NCI-H187 (cell line): ENCODE measurements at places on chromosomes 12 and 14.

- DNase-seq, result no peak
These were observed 21.9 kb upstream of the ADIPOR2 start for GRCh38 chr12:1668833-1669543.

DNA sequence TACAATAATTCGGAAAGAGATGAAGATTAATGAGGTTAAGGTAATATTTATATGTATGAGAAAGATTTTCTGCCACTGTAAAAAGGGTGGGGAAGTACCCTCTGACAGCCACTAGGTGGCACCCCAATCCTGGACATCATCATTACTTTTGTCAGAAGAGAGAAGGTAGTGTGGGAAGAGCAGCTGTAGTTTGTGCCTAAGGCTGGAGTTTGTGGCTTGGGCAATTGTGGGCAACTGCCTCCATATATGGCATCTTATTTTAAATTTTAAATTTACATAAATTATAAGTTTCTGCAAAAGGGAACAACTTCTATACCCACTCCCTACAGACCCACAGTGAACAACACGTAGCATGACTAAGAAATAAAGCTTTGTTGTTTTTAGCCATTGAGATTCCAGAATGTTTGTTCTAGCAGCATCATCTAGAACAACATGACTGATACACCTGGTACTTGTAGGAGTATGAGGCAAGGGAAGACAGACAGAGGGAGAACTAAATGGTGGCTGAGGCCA lies 34.4 kb upstream of the SYCP3 start:
- DNase-seq, result peak; percentile 27

DNA sequence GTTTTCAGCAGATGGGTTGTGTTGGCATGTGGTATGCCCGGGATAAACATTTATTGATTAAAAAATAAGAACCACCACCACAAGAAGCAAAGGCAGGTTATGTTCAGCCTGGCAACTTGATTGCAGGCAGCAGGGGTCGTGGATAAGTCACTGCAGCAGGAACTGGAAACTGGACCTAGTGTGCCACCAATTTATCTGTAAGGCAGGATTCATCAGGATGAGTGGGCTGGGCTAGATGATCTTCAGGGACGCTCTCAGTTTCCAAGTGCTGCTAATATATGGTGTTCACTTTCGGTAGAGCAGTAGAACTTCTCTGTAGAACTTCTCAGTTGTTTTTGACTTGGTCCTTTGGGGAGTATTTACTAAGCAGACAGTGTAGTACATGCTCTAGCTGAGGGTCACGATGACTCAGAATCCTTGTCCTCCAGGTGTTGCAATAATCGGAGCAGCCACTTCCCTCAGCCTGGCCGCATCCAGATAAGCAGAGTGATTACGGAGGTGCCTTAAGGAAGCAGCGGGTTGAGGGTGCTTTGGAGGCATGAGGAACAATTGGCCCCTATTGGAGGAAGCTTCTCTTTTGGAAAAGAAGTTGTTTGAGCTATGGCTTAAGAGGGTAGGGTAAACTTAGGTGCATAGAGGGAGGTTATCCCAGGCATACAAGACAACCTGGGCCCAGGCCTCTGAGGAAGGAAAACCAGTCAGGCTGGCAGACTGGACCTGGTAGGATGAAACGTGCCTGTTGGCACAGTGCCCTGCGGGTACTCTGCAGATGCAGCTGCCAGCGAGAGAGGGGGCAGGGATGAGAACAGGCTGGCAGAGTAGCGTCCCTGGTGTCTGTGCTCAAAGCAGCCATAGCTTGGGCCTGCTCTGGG lies 104.0 kb downstream of the GPR135 start:
- DNase-seq, result no peak

DNA sequence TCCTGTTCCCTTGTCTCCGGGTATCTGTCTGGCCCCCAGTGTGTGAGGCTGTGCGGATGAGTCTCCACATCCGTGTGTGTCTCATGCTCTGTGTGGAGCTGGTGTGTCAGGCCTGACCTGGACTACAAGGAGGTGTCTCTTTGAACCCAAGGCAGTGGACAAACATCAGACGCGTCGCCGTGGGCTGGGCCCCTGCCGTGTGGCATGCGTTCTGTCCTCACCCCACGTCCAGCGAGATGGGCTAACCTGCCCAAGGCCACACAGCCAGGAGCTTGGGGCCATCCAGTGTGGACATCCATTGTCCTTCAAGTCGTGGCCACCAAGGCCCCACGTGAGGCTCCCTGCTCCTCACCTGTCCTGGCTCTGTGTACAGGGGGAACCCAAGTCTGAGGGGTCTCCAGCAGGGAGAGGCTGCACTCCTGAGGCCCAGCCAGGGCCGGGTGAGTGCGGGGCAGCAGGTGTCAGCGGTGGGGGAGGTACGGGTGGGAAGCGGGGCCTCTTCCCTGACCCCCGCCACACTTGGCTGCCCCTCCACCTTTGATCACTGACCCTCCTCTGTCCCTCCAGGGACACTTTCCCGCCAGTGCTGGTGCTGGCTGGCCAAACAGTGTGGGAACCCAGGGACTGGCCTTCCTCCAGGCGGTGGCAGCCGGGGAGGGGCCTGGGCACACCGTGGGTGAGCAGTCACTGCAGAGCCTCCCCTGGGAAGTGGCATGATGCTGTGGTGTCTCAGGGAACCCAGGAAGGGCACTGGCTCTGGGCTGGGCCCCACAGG lies 48.5 kb downstream of the CYP46A1 start:
- DNase-seq, result no peak

- no peak for DNase-seq
These were observed 151.0 kb downstream of the SUDS3 start for GRCh38 chr12:118527310-118527709.

- peak; percentile 38 for DNase-seq
These were observed 2.2 kb upstream of the NFKBIA start for GRCh38 chr14:35406506-35407305.

GRCh38 chr12:38921025-38921677 lies 15.8 kb upstream of the CPNE8 start:
- no peak for DNase-seq
